Caco-2 (cell line): ENCODE measurements at places on chromosomes 2 and 18.

GRCh38 chr2:221572821-221573429 is 821 bp upstream of the EPHA4 start:
- DNase-seq, result peak; percentile 57

- no peak for DNase-seq
Measured at GRCh38 chr2:239298116-239298804, 102.6 kb downstream of the HDAC4 start.

- DNase-seq, result no peak
Measured at GRCh38 chr2:210443527-210443926, 33.0 kb downstream of the LANCL1 start.

DNA sequence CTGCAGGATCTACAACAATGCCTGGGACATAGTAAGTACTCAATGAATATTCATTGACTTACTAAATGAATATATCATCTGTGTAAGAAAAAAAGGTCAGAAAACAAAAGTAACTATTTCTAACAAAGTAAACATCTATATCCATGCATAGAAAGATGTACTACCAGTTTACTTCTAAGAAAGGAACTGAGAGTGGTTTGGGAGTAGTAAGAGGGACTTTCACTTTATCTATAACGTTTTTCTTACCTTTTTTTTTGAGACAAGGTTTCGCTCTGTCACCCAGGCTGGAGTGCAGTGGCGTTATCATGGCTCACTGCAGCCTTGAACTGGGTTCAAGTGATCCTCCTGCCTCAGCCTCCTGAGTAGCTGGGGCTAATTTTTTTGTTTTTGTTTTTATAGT is 25.7 kb downstream of the DHX57 start:
- DNase-seq, result no peak

DNA sequence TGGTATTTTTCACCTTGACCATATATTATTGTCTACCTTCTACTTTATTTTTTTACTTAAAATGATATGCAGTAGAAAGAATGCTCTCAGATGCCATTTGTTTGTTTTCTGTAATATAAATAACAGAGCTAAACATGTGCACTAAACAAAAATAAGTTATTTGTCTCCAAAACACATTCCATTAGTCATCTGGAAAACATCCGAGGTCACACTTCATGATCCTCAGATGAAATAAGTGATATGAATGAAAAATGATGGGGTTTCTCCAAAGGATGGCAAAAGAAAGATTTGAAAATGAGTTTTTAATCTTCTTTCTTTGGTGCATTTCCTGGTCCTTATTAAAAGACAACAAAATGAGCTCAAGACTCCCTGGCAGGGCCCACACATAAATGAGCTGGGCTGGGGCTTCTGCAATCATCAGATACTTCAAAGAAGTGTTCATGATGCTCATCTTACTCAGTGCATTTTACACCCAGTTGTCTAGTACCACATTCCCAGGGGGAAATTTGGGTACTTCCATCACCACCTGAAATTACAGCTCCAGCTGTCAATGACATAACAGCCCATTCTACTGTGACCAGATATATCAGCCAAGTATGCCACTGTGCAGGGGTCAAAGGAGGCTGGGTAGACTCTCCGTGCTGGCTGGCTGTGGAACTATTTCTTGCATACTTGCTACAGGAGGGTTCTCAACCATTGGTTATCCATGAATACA is 283.5 kb downstream of the PID1 start:
- no peak for DNase-seq

GRCh38 chr18:12968115-12968514 is 20.3 kb downstream of the SEH1L start:
- no peak for DNase-seq

- peak; percentile 14 for DNase-seq
Measured at GRCh38 chr2:172865422-172865821, 129.8 kb downstream of the RAPGEF4 start.

DNA sequence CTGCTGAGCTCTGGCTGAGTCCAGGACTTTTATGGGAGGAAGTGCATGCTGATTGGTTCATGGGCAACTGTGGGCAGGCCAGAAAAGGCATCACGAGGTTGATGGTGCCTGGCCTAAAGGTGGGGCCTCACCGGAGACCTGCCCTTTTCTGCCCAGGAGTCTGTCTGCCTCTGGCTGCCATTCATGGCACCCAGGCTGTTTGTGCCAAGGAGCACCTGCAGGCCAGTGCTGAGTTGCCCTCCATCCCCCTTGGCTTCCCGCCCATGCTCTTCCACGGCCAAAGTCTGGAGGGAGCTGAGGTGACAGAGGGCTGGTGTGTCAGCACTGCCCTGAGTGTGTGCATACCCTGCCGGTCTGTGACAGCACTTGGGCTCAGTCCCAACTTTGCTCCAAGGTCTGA is 123.2 kb downstream of the PTH2R start:
- DNase-seq, result no peak

GRCh38 chr2:233434666-233435330 is 80.5 kb downstream of the DGKD start:
- DNase-seq, result no peak

GRCh38 chr18:58781627-58782194 is 83.0 kb upstream of the ZNF532 start:
- DNase-seq, result peak; percentile 55

DNA sequence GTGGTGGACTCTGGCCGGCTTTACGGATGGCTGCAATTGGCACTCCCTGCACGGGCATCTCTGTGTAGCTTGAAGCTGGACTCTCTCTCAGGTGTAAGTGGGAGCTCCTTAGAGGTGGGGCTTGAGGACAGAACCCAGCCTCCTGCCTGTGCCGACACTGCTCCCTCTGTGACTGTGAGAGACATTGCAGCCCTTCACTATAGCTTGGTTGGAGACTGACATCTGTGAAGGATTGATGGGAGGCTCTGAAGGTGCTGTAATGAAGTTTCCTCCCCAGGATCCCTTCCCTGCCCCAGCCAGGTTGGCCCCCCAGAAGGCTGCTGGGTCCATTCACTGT is 166.7 kb downstream of the SH3RF3 start:
- DNase-seq, result no peak

DNA sequence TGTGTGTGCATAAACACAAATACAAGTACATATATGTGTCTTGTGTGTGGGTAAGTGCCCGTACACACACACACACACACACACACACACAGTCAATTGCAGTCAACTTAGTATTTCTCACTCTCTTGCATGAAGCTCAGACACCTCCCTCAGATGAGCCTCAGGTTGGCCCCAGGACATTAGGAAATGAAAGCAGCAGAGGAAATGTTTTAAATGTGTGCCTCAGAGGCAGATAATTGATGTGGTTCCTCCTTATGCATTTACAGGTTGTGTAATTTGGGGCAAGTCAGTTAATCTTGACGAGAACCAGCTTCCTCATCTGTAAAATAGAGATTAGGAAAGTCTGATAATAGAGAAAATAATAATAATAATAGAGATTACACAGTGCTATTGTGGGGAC is 814.0 kb upstream of the ID2 start:
- no peak for DNase-seq

DNA sequence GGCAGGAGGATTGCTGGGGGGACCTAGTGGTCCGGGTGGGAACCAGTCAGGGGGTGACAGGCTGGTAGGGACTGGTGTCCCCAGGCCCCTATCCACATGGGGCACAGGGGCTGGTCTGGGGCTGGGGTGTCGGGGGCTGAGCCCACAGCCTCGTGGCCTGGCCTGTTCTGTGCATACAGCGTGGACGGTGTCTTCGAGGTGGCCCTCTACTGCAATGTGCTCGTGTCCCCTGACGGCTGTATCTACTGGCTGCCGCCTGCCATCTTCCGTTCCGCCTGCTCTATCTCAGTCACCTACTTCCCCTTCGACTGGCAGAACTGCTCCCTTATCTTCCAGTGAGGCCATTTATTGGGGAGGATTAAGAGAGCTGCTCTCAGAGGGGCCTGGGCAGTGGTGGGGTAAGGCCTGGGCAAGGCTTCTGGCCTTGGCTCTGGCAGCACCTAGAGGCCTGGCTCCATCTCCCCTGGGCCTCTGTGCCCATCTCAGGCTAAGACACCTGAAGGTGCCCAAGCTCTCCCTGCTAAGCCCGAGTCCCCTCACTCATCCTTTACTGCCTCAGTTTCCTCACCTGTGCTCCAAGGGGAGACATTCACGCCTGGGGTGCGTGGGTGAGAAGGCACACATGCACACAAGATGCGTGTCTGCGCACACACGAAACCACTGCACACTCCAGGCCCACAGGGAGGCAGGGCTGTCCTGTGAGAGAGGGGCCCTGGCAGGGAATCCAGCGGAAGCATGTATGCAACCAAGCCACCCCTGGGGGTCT is 1.9 kb downstream of the CHRNG start:
- DNase-seq, result no peak

DNA sequence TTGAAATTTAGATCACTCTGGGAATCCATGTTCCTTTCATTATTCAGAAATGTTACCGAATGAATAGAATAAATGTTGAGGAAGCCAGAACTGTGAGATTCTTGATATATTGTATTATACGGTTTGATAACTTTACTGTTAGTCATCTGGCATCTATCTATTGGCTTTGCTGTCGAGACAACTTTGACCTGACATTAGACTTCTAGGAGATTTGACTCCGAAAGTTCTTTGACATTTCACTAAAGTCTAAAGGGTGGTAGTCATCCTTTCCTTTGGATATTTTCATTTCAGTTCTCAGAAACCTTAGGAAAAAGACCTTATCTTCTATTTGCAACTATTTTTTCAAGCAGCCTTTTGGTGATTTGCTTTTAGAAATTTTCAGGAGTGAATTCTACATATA is 1.9 kb downstream of the BMPR2 start:
- DNase-seq, result no peak

GRCh38 chr2:143477714-143478443 is 348.7 kb downstream of the ARHGAP15 start:
- no peak for DNase-seq

GRCh38 chr2:31802711-31803110 is 208.1 kb downstream of the MEMO1 start:
- DNase-seq, result no peak

DNA sequence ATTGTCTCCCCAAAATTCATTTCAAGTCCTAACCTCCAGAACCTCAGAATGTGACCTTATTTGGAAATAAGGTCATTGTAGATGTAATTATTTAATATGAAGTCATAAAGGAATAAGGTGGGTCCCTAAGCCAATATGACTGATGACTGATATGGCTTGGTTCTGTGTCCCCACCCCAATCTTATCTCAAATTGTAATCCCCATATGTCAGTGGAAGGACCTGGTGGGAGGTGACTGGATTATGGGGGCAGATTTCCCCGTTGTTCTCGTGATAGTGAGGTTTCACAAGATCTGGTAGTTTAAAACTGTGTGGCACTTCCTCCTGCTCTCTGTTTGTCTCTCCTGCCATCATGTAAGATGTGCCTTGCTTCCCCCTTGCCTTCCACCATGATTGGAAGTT is 43.0 kb upstream of the BCL11A start:
- no peak for DNase-seq

DNA sequence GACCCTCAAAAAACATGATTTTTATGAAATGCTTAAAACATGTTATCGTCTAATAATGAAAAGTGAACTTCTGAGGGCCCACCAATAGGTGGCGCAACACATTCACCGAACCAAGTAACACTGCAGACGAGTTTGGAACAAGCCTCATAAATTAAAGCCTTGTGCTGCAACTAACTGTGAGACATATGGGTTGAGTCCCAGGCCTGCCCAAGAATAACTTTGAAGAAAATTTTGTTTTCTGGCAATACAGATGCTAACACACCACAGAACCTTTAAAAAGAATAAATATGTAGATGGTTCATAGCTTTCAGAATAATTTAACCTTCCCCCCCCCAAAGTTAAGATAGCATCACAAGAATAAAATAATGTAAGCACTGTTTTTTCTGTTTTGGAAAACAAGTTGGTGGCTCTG is 285.9 kb downstream of the RNF144A start:
- DNase-seq, result peak; percentile 59

GRCh38 chr2:68352651-68353391 is 12.3 kb upstream of the PLEK start:
- DNase-seq, result no peak

GRCh38 chr2:197217541-197217940 is 93.0 kb downstream of the ANKRD44 start:
- DNase-seq, result no peak

DNA sequence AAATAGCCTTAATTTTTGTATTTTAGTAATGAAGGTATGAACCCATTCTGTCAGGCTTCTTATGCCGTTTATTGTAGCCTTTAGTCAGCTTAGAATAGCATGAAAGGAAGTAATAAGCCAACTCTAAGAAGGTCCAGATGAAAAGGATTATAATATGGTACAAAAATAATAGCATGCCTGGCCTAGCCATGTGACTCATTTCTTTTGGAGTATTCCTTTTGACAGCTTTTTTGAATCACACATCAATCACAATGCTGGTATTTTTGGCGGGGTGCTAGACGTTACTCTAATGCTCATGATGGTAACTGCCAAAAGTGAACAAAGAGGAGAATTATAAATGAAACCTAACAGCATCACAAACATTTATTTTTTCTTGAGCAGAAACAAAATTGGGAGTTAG is 19.9 kb downstream of the FMNL2 start:
- no peak for DNase-seq

DNA sequence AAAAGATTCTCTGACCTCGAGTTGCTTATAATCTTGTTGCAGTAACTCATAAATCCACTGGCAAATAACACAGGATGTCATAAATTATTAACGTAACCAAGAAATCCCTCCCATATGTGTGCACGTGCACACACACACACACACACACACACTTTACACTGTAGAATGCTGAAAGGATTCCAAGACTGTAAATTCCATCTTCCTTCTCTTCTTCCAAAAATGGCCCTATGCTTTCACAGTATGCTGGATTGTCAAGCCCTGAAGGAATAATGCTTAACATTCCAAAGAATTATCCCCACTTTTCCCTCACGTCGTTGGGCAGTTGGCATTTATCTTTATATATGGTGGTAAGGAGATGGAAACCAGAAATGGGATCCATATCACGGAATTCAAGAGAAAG is 117.5 kb upstream of the CRIM1 start:
- no peak for DNase-seq

GRCh38 chr18:27899893-27900292 is 277.0 kb downstream of the CDH2 start:
- DNase-seq, result no peak

DNA sequence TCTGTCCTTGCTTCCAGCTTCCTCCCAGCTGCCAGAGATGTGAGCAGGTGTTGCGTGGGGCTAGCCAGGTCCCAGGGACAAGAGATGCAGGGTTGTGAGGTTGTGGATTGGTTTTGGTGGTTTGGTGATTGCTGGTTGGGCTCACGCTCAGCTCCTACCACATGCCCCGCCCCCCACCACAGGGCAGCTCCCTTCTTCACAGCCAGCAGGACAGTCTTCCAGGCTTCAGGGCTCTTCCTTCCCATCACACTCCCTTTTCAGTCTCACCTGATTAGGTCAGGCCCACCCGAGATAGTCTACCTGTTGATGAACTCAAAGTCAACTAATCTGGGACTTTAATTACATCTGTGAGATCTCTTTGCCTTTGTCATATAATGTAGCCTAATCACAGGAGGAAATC is 52.0 kb upstream of the GLI2 start:
- DNase-seq, result no peak
